Suppressor macrophage (primary cell): ENCODE measurements at places on chromosomes 5 and 9.

DNA sequence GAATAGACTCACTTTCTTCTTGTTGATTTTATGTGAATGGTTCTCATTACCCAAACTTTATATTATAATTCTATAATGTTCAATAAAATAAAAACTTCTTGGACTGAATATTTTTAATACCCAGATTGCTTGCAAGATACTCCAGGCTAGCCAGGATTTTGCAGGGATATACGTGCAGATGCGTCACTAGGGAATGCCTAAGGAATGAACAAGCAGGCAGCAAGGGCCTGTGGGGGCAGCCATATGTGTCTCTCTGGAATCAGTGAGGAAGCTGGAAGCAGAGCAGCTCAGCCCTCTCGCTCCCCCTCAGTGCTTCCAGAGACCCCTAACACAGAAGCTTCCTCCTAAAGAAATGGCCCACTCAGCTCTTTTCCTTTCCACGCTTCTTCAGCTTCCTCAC is 457.4 kb downstream of the CCDC171 start:
- no peak for DNase-seq

- no peak for DNase-seq
These were observed 9.1 kb upstream of the OR2S2 start for GRCh38 chr9:35967042-35967441.

DNA sequence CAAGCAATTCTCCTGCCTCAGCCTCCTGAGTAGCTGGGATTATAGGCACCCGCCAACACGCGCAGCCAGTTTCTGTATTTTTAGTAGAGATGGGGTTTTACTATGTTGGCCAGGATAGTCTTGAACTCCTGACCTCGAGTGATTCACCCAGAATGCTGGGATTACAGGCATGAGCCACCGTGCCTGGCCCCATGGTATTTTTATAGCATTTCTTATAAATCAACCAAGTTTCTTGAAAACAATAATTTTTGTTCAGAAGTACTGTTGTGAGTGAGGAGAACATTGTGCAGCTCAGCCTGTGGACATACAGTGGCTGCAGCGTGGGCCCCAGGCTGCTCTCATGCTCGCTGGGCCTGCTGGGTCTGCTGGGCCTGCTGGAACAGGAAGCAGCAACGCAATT is 45.3 kb downstream of the MAP1B start:
- DNase-seq, result no peak

DNA sequence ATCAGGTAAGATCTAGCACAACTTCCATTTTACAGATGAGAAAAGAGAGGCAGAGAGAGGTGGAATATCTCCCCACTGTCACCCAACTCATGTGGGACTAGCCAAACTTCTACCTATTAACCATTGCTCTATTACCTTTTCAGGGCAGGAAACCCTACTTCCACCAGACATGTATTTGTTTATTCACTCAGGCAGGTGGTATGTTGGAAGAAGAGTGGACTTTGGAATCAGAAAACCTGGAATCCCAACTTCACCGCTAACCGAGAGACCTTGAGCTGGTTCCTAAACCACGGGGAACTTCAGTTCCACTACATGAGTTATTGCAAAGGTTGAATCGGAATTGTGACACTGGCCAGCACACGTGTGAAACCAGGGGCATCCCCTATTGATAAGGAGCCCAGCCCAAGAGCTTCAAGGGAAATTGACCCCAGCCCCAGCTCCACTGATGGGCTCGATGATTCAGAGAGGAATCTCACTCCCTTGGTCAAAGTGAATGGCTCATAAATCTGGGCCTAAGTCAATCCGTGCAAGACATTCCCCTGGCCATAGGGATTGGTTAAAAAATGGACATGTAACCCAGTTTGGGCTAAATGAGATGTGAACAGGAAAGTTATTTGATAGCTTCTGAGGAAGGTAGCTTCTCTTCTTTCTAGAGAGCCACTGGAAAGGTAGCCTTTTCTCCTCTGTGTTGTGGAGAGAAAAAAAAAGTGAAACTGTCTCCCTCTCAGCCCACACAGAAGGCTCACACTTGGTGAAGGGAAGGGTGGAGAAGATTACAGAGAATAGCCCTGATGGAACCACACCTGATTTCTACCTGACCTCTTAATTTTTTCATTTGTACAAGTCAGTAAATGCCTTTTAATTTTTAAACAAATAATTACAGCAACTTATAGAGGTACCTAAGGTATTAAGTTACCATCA is 5.5 kb upstream of the GLIS3 start:
- DNase-seq, result no peak

GRCh38 chr5:321230-321725 is at the start of gene AHRR:
AHRR (plus strand) TSS chr5:321714; CDS start chr5:343903, 22,189 bp downstream.
- peak; percentile 94 for DNase-seq

DNA sequence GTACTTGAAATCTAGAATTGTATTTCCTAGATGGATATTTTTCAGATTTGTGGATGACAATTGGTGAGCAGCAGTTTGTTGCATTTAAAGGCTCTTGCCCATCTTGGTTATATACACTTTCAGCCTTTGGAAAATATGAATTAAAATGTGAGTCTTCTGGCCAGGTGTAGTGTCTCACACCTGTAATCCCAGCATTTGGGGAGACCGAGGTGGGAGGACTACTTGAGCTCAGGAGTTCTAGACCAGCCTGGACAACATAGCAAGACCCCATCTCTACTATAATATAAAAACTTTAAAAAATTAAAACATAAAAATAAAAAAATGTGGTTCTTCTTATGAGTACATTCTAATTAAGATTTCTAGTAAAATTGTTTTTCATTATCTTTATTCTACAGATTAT is 102.0 kb downstream of the MTREX start:
- no peak for DNase-seq

- DNase-seq, result no peak
These were observed 1.1 kb upstream of the TCF7 start for GRCh38 chr5:134113363-134113889.

GRCh38 chr5:43400082-43400481 is 12.1 kb downstream of the CCL28 start:
- DNase-seq, result no peak

GRCh38 chr9:11735391-11735790 is 957.8 kb upstream of the TYRP1 start:
- DNase-seq, result no peak

- DNase-seq, result no peak
These were observed 116.6 kb upstream of the MAP3K1 start for GRCh38 chr5:56698463-56699381.

DNA sequence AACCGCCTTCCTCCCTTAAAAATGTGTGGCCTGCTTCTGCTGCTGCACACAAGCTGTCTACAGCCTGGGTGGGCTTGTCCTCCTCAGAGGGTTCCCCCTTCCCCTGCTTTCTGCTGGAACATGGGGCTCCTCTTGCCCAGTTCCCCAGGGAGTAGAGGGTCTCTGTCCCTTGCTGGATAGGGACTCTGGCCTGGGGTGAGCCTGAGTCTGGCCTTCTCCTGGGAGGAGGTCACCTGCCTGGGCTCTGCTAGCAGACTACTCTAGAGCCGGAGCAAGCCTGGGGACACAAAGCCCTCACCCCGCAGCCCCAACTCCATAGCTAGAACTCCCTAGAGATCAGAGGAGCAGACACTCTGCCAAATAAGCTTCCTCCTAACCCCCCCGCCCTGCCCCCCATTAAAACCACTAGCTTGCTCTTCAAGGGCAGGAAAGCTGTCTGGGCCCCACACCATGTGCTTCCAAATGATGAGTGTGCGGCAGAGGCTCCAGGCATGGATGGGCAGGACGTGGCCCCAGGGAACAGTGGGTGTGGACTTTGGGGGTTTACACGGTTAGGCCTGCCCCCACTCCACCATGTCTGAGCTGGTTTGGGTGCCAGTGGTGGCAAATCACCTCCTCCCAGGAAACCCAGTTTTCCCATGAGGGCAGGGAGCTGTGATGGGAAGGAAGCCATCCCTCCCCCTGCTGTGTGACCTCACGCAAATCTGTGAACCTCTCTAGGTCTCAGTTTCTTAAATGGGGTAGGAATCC is 10.0 kb downstream of the TCF7 start:
- no peak for DNase-seq

DNA sequence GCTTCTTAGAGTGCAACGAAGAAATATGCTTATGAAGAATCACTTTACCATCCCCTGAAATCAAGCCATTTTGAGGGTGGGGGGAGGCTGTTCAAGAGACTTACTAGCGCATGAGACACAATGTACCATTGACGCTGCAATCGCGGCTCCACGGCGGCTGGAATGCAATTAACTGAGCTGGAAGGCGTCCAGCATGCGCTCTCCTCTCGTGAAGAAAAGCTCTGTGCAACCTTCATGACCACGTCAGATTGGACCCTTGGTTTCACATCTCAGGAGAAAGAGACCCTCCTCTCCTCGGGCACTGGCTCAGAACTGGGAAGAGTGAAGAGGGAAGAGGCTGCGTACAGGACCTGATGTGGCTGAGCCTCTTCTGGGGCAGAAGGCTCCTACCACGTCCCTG is 138.5 kb upstream of the IRX2 start:
- DNase-seq, result no peak

- DNase-seq, result no peak
These were observed 88.2 kb downstream of the RGS7BP start for GRCh38 chr5:64594025-64594424.

DNA sequence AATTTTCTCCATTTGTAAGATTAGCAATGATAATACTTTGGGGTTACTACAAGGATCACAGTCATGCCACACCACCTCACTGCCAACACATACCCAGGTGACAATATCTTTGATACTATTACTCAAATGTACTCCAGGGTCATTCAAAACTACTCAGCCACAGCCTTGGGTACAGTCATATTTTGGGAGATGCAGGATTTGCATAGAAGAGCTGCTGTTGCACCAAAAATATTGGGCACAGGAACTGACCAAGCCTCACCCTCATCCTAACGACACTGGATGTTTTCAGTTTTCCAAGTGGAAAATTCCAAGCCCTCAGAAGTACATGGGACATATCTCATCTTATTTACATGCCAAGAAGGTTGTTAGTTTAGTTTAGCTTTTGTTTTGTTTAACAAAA is 120.9 kb upstream of the C6 start:
- DNase-seq, result no peak

GRCh38 chr9:135324329-135324728 is 155.3 kb upstream of the PPP1R26 start:
- no peak for DNase-seq

DNA sequence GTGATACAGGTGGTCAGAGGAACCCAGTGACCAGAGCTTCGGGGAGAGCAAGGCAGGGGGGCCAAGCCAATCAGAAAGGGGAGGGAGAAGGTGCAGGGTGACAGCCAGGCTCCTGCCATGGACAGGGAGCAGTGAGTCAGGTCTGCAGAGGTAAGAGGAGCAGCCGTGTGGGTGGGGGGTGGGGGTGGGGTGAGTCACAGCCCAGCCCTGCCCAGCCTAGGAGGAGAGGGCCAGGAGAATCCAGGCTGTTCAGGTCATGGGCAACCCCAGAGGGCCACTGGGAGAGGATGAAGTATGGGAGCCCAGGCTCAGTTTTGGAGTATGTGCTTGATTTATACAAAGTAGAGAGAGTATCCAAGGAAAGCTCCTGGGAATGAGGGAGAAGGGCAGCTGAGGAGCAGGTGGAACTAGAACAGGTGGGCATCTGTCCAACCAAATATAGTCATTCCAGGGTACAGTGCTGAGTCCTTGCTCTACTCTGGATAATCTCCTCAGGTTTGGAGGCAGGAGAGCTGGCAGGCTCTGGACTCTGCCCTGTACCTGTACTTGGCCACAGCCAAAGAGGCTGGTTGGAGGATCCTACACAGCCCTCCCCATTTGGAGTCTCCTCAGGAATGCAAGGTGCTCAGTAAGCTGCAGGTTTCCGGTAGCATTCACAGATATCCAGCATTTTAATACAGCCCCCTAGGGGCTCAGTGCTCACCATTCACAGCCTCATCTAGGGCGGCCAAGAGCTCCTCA is 1.6 kb downstream of the HBEGF start:
- DNase-seq, result no peak

- peak; percentile 85 for DNase-seq
These were observed 137.4 kb downstream of the MED27 start for GRCh38 chr9:131942146-131942720.
